ENCODE measurements at places on chromosomes 1 and 21.
A peak's percentile ranks its signal among the peaks of the same experiment; 100 is the strongest.

DNA sequence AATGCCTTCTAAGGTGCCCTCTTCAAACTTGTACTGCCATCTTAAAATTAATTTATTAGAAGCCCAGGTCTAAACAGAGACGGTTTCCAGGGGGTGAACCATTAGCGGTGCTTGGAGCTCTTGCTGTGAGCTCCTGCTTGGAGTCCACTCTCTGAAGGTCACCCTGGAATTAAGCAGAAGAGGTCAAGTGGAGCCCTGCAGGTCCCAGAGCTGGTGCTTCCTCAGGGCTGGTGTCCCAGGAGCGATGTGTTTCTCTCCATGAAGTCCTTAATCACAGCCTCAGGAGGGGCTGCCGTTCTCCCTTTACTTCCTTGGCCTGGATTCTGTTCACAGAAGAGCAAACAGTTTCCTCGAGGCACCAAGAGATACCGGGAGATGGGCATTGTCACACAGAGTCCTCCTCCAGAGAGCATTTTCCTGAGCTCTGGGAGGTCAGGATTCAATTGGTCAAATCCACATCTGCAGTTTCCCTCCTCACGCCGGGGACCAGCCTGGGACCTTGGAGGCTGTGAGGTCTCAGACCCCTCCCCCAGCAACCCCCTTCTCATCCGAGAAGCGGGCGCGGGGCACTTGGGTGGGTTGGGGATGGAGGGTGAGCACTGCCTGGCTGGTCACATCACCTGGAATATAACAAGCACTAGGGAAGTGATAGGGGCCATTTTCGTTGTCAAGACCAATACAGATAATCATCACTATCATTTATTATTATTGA, 310.4 kb downstream of the AJAP1 start:
- DNase-seq, result no peak

DNA sequence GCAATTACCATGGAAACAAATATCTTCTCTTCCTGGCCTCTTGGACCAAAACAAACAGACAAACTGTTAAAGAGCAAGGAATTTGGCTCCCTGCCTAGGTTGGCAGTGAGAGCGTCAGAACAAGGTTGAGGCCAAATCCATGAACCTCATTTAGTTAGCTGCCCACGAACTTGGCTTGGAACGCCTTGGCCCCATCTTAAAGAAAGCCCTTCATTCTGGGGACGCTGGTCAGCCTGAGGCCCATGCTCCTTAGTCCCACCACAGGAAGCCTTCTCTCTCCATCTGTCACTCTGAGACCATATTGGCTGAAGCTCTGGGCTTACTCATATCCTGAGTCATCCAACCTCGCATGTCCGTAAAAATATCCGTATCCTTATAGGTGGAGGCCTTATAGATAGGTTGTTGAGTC, 62.4 kb upstream of the DIRAS3 start:
- DNase-seq, result no peak

- DNase-seq, result no peak
These were observed 59.9 kb downstream of the VANGL2 start for GRCh38 chr1:160460214-160460642.

- DNase-seq, result no peak
These were observed 4.2 kb upstream of the FAM131C start for GRCh38 chr1:16077406-16078245.

- no peak for DNase-seq
These were observed 81.0 kb downstream of the MIS18A start for GRCh38 chr21:32197896-32198295.

DNA sequence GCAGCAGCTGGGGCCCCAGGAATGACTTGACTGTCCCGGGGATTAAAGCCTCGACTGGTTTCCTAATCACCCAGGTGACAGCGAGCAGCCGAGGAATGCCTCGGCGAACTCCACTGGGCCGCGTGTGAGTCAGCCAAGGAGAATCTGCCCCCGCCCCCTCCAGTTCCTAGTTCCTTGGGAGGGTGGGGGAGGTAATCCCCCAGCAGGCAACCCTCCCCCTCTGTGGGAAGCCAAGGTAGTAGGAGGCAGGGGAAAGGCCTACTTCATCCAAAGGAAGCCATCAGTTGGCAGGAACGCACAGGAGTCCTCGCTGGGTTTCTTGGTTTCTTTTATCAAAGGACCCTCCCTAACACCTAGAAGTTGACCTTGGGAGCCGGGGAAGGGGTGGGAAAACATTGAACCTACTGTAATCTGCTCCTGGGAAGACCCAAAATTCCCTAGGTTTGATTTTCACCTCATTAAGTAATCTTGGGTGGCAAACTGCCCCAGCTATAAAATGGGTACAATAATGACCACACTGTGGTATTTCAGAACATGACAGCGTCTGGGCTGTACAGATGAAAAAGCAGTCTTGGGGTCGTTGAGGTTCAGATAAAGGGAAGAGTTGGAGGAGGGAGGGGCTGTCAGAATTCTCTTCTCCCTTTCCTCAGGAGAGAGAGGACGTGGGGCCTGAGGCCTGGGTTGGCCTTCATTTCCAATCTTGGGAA, 1.4 kb downstream of the TENT5B start:
- DNase-seq, result no peak

- DNase-seq, result no peak
These were observed 4.2 kb downstream of the GLIS1 start for GRCh38 chr1:53734650-53735211.

GRCh38 chr1:149848340-149849110, 50.8 kb upstream of the BOLA1 start:
- DNase-seq, result no peak

- no peak for DNase-seq
These were observed 6.7 kb upstream of the ARHGAP30 start for GRCh38 chr1:161076410-161076809.

DNA sequence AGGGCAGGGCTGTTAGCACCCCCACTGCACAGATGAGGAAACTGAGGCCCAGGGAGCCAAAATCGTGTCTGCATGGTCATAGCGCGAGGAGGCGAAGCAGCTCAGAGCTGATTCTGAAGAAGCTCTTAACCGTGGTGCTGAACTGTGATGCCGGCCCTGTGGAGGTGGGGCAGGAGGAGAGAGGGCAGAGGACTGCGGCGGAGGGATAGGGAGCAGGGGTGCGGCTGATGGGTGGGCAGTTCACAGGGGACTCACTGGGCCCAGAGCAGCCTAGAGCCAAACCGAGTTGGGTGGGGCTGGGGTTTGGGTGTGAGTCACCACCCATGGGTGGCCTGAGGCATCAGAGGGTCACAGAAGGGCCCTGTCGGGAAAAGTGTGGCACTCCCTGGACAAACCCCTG, 74.7 kb downstream of the RAP1GAP start:
- DNase-seq, result no peak

DNA sequence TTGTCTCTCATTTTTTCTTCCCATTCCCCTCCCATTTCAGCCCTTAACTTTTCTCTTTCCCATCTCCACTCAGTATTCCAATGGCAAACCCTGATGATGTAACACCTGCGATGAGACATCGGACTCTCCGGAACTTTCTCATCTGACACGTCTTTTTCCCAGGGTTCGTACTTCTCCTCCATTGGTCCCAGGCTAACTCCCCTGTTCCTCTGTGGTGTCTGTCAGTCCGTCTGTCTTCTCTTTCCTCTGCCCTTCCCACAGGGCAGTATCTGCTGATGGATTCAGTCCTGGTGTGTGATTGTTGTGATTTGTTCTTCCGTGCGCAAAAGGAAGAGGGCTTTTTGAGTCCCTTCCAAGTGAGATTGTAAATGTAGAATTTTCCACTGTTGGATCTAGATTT, 27.7 kb downstream of the VANGL2 start:
- no peak for DNase-seq

DNA sequence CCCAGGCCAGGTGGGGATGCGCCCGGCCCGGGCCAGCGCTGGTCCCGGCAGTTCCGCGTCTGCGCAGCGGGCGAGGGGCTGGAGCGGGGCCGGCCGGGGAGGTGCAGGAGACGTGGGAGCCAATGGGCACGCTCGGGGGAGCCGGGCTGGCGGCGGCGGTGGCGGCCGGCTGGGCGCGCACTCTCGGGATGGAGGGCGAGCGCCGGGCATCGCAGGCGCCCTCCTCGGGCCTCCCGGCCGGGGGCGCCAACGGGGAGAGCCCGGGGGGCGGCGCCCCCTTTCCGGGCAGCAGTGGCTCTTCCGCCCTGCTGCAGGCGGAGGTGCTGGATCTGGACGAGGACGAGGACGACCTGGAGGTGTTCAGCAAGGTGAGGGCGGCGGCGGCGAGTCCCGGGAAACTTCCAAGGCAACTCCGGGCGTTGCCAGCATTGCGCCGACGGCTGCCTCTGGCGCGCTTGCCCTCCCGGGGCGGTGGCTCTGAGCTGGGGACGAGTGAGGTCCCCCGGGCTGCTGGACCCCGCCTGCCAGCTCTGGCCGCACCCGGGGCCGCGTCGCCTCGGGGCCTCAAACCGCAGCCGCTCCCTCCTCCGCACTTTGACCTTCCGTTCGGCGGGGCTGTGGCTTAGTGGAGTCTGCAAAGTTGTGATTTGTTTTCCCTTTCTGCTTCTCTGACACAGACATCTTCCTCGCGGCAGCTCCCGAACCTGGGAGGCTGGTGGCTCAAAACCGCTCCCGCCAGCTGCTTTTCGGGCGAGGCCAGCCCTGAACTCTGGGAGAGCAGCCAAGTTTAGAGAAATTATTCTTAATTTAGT, at the start of gene SNX7:
Gene SNX7, plus strand, starts transcription at position 178 of the 812 bp plus-strand sequence. Its CDS starts 11 bp downstream, at position 189.
- DNase-seq, result peak; percentile 59

- DNase-seq, result peak; percentile 2
These were observed 51.5 kb downstream of the SYT14 start for GRCh38 chr1:209989525-209989924.

- DNase-seq, result no peak
These were observed 142.5 kb downstream of the DHRS3 start for GRCh38 chr1:12475530-12475934.

DNA sequence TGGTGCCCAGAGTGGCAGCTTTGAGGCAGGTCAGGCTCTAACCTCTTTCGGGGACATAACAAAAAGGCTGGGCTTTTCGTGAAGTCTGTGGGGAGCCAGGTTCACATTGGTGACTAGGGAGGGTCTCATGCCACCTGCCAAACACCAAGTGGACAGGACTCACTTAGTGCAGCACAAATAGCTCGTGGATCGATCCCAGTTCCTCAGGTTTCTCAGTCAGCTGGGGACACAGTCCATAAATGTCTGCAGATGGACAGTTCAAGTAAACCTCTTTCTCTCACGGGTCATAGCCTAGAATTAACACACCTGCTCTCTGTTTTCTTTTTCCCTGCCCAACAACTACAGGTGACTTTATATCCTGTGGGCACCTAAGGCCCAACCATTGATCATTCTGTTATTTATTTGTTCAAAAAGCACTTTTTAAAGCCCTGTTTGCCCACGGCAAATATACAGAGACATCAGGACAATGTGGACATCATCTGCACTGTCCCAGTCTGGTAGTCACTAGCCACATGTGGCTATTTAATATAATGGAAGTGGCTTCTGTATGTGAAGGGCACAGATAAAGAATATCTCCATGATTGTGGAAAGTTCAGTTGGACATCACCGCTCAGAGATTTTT, 53.5 kb downstream of the CAPN2 start:
- no peak for DNase-seq

- DNase-seq, result no peak
These were observed 70.4 kb downstream of the AJAP1 start for GRCh38 chr1:4724695-4725250.

GRCh38 chr1:64030411-64030810, 173.0 kb upstream of the UBE2U start:
- DNase-seq, result no peak

DNA sequence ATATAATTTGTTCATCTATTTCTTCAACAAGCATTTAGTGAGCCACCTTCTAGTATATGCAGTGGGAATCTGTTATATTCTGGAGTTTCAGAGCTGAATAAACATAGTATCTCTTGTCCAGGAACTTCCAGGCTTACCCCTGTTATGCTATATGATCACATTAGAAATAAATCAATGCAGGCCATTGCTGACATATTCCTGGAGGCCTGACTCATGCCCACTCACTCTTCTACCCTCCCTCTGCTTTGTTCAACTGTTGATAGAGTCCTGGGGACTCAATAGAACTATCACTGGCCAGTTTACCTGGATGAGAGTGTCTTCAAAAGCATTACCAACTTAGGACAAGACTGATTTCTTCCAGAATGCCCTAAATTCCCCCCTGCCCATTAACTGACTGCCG, 29.3 kb upstream of the SRSF10 start:
- no peak for DNase-seq

DNA sequence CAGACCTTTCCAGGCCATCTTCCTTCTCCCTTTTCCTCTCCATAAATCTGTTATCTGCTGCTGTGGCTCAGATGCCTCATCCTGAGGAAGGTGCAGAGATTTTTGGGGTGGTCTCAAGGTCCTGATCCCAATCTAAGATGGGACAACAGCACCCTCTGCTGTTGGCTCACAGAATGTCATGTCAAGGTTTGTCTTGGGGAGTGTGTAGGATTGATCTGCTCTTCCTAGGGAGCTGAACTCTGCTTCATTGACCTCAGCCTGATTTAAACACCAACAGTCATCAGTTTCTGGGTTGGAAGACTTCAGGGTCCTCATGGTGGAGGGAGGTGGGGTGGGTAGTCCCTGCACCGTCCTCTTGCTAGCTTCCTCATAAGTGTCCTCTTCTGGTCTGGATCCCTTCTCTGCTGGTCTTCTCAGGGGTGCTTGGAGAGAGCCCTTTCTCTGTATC, 62.8 kb upstream of the LAX1 start:
- DNase-seq, result peak; percentile 20

GRCh38 chr1:44619261-44619900, 54.9 kb downstream of the TMEM53 start:
- no peak for DNase-seq

- DNase-seq, result no peak
These were observed 32.3 kb downstream of the DNASE2B start for GRCh38 chr1:84430546-84430945.

GRCh38 chr1:65393347-65393746, 27.1 kb upstream of the LEPR start:
- DNase-seq, result no peak

GRCh38 chr1:186476264-186477040, 15.5 kb upstream of the PDC start:
- DNase-seq, result no peak
